NCI-H526 (cell line): ENCODE measurements at places on chromosomes 2 and 18.

DNA sequence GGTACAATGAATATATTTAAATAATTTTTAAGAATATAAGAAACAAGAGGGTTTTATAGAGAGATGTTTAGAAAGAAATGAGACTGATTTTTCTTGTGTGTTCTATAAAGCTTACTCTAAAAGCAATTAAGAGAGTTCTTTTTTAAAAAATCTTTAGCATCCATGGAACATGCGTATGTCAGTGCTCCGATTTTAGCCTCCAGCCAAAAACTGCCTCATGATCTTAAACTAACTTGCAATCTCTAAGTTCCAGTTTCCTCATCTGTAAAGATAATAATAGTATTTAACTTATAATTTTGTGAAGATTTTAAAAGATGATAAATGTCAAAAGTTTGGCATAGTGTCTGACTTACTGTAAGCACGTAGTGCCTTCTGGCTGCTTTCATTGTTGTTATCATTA is 448.7 kb downstream of the EPHA4 start:
- DNase-seq, result no peak

DNA sequence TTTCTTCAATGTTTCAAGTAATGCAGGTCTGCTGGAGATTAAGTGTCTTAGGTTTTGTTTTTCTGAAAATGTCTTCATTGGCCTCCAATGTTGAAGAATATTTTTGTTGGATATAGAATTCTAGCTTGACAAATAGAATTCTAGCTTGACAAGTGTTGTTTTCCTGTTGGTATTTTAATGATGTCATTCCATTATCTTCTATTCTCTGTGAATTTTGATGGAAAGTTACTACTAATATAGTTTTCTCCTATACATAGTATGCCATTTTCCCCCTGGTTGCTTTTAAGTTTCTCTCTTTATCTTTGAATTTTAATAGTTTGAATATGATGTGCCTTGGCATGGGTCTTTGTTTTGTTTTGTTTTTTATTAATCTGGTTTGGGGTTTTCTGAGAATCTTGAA is 119.9 kb downstream of the RAPGEF4 start:
- no peak for DNase-seq

- no peak for DNase-seq
Observed at GRCh38 chr2:128196026-128196425, 105.0 kb downstream of the UGGT1 start.

DNA sequence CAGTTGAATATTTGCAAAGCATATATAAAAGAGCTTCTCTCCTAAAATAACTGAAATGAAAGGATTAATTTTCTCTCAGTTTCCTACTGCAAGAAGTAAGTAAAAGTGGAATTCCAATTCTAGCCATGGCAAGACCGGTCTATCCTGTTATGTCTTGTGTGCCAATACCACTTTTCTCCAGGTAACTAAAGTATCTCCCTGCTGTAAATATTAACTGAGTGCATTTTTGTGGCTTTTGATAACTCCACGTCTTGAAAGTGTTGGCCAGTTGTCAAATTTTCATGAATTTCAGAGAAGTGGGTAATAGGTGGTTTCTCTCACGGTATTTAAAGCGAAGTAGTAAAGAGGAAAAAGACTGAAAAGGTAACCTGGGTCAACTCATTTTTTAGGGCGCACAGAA is 225.9 kb downstream of the NEDD4L start:
- no peak for DNase-seq

GRCh38 chr2:224417947-224418346 is 16.0 kb upstream of the FAM124B start:
- no peak for DNase-seq

- no peak for DNase-seq
Observed at GRCh38 chr2:234960175-234961088, 8.6 kb downstream of the SH3BP4 start.

DNA sequence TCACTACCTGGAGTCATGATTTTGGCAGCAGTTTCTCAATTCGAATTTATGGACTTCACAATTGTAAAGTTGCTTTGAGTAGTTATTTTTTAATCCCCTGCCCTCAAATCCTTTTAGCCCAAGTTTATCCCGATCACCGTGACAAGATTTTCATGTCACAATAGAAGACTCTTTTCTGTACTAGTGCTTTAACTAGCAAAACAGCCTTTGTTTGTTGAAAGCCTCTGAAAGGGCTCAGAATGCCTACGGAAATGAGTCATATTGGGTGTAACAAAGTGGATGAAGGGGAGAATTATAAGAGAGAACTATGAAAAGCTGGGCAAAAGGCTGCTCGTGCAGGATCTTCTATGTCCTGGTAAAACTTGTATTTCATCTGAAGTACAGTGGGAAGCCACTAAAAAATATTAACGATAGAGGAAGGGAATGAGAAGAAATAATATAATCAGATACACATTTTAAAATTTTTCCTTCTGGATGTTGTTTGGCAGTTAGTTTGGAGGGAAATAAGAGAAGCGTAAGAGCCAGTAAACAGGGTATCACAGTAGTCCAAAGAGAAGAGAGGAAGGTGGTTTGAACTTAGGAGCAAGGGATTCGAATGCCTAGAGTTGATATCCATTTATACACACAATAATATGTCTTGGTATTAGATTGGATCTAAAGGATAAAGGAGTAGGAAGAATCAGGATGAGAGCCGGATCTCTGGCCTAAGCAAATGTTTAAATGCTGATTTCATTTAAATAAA is 114.9 kb downstream of the GALNT13 start:
- DNase-seq, result no peak

GRCh38 chr2:129165006-129165405 is 814.5 kb upstream of the RAB6C start:
- no peak for DNase-seq

GRCh38 chr18:79302120-79302519 is 93.6 kb upstream of the NFATC1 start:
- DNase-seq, result no peak

GRCh38 chr18:54787616-54788015 is 40.7 kb upstream of the RAB27B start:
- no peak for DNase-seq

DNA sequence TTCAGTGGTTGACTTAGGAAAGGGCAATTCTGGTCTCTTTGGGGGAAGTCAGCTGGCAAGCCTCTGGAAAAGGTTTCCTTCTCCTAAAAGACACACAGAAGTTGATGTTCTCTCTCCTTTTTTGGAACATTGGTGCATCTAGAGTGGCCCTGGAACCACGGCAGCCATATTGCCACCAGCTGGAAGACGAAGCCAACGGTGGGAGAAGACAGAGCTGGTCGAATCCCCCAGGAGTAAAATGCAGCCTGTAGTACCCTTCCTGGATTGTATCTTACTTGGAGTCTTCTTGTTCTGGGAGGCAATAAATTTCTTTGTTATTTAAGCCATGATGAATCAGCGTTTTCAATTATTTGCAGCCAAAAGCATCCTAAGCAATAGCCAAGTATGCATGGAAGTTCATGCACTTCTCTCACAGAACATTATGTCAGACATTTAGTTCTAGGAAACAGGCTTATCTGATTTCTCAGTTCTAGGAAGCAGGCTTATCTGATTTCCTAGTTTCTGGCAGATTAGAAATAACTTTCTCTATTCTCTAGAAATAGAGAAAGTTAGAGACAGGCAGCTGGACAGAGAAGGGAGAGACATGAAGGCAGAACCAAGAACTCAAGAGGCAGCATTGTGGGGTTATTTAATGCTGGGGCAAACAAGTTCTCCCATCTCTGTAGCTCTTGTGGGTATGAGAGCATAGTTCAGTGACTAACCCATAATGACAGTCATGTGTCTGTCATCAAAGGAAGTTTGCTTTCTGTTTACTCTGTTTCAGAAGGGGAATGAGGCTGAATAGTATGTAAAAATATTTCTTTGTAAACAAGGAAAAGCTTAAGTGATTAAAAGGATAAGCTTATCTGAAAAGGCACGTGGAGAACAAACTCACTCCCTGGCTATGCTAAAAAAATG is 40.5 kb upstream of the NABP1 start:
- no peak for DNase-seq

DNA sequence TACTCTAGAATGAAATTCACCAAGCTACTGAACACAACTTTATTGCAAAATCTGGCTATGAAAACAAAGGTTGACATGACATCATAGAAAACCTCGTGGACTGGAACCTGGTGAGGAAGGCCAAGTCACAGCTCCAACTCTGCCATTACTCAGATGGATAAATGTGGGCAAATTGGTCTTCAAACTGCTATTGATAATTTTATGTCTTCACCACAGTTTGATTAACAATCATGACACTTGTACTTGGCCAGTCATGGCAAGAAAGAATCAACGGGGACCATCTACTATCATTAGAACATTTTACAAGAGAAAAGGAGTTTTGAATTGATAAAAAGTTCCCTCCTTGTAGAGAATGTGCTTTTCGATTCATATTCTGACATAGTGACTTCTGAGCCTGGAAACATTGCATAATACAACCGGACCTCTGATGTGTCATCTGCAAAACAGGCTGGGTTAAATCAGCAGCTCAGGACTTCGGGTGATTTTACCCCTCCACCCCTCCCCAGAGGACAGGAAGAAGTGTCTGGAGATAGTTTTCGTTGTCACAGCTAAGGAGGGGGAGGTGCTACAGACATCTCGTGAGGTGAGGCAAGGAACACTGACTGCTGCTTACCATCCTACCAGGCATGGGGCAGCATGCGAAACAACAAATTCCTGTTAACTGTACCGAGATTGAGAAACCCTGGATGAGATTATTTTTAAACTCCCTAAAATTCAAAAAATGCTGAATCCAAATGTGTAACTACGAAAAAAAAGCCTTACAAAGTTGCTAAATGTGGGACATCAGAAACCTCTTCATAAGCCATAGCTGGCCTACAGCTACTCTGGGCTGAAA is 8.4 kb downstream of the L3MBTL4 start:
- DNase-seq, result no peak

DNA sequence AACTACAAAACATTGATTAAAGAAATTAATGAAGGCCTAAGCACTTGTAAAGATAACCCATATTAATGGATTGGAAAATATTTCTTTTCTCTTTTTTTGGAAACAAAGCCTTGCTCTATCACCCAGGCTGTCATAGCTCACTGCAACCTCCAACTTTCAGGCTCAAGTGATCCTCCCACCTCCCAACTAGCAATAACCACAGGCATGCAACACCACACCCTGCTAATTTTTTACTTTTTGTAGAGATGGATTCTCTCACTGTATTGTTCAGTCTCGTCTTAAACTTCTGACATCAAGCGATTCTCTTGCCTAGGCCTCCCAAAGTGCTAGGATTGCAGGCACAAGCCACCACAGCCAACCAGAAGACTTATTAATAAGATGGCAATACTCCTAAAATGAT is 73.4 kb upstream of the NDUFV2 start:
- DNase-seq, result no peak

- no peak for DNase-seq
Observed at GRCh38 chr2:221726894-221727513, 154.9 kb upstream of the EPHA4 start.

DNA sequence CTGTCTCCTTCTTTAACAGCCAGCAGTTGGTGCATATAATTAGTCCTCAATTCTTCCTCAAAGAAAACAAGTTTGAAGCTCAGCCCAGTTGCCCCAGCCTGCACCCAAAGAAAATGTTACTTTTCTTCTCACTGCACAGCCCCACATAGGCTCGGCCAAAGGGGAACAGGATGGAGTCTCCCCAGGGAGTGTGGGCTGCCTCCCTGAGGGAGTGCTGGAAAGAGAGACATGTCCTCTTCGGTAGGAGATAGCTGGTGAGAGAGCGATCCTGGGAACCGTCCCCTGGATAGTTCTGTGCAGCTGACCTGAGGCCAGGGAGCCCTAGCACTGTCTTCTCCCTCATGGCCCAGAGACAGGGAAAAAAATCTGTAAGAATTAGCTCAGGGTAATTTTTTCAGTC is 37.9 kb upstream of the CD207 start:
- DNase-seq, result no peak

DNA sequence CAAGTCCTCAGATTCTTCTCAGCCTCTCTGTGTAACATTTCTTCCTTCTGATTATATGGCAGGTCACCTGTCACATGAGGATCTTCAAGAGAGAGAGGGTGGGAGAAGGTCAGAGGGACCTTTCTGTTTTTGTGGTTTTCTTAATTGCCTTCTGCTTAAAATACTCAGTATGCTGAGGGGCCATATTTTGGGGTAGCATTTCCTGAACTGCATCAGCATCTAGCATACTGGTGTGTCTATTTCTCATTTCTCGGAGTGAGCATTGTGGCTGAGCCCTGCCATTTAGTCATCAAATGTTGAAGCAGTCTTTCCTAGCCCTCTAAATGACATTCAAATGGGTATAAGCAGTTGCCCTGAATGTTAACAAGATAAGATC is 162.7 kb downstream of the MYO3B start:
- no peak for DNase-seq

DNA sequence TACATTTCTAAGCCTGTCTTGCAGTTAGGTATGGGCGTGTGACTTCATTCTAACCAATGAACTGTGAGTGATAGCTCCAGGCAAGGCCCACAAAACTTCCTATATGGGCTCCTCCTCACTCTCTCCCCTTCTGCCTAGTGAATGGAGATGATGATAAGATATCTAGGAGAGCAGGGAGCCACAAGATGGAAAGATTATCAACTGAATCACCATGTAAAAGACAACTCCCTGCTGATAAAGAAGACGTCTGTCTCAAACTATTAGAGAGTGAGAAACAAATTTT is 237.1 kb downstream of the GPD2 start:
- no peak for DNase-seq

DNA sequence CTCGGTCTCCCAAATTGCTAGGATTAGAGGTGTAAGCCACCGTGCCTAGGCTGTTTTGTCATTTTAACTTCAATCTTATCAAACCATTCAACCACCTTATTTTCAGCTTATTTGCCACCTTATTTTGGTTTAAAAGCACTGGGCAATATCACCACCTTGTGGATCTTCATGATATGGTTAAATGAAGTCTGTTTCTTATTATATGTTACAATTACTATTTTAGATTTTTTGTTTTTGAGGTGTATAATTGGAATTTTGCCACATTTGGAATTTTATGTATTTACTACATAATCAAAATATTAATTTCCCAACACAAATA is 43.8 kb upstream of the SCN9A start:
- DNase-seq, result peak; percentile 7

DNA sequence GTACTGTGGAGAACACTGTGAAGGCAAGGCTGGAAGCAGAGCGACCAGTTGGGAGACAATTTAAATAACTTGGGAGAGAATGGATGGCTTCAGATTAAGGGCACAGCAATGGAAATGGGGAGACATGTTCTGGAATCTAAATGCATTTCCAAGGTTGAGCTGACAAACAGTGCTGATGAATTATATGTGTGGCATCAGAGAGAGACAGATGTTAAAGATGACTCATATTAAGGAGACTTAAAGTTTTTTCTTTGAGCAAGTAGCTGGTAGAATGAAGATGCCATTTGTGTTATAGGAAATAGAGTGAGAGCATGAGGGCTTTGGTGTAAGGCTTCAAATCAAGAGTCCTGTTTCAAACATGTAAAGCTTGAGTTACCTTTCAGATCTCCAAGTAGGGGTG is 441.8 kb downstream of the SETBP1 start:
- DNase-seq, result no peak

DNA sequence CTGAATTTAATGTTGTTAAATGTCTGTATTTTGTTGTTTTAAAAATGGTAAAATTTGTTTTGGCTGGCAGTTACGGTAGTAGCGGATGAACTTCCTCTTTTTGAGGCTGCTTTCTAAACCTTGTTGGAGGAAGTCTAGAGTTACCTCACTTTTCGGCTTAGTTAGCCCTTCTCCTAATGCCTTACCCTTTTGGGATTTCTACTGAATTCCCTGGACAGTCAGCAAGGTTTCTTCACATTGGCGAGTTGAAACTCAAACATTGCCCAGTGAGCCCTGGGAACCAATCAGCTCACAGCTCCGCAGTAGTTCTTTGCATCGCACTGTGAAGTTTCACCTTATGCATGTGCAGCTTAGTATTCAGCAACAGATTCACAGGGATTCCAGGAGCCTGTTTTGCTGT is 55.2 kb downstream of the TMEM247 start:
- no peak for DNase-seq

GRCh38 chr2:22673529-22673928 is 711.5 kb upstream of the KLHL29 start:
- DNase-seq, result no peak
